ENCODE measurements at places on chromosomes 2 and 18. TPM values are rescaled to one million over a fixed set of nuclear protein-coding genes. Genes with fewer than 3 reads are reported as not detected.

NLRC4 gene
- total RNA-seq: not detected

IL36RN gene
- total RNA-seq: not detected

ANKMY1 gene
- 8.0 TPM for total RNA-seq

KCNF1 gene
- not detected for total RNA-seq

GPR45 gene
- not detected for total RNA-seq

PHOSPHO2 gene
- 0.60 TPM for total RNA-seq

RGPD4 gene
- total RNA-seq: not detected

COL3A1 gene
- 8,532 TPM for total RNA-seq

XRCC5 gene
- total RNA-seq: 116 TPM

ERBB4 gene
- total RNA-seq: not detected

TUBA3E gene
- total RNA-seq: not detected

CRYBA2 gene
- not detected for total RNA-seq

ATL2 gene
- total RNA-seq: 21.4 TPM

FAM124B gene
- not detected for total RNA-seq

REG1B gene
- not detected for total RNA-seq

TMEM131 gene
- 13.8 TPM for total RNA-seq

EMILIN1 gene
- 242 TPM for total RNA-seq
